Esophagus squamous epithelium (tissue), 5 donors: ENCODE measurements at places on chromosomes 5 and 9.

GRCh38 chr9:99808454-99808853 lies 13.2 kb upstream of the NR4A3 start:
- no peak for DNase-seq

DNA sequence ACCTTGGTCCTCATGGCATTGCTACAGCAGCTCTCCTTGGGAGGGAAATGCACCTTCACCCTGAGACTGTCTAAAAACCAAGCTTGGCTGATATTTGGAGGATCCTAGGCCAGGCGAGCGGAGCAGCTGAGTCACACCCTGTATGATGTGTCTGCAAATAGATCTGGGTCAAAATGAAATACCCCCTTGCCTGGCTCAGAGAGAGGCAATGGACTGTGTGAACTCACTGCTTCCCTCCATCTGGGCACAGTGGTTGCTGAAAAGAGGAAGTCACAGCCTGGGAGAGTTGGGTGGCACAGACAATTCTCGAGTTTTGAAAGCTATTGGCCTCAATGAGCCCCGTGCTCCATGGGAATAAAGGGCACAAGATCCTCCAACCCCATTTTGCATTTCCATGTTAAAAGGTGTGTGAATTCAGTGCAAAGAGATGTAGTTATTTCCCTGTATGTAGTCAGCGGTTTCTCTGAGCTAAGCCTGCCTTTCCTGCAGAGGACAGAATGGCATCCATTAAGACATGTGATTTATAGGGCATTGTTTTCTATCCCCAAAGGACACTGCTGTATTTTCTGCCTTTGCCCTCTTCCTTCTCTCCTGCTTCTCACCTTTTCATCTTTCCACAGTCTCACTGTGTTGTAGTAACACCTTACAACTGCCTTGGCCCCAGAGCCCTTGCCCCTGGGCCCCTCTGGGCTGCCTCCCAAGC lies 177.2 kb downstream of the GADD45G start:
- DNase-seq: no peak

DNA sequence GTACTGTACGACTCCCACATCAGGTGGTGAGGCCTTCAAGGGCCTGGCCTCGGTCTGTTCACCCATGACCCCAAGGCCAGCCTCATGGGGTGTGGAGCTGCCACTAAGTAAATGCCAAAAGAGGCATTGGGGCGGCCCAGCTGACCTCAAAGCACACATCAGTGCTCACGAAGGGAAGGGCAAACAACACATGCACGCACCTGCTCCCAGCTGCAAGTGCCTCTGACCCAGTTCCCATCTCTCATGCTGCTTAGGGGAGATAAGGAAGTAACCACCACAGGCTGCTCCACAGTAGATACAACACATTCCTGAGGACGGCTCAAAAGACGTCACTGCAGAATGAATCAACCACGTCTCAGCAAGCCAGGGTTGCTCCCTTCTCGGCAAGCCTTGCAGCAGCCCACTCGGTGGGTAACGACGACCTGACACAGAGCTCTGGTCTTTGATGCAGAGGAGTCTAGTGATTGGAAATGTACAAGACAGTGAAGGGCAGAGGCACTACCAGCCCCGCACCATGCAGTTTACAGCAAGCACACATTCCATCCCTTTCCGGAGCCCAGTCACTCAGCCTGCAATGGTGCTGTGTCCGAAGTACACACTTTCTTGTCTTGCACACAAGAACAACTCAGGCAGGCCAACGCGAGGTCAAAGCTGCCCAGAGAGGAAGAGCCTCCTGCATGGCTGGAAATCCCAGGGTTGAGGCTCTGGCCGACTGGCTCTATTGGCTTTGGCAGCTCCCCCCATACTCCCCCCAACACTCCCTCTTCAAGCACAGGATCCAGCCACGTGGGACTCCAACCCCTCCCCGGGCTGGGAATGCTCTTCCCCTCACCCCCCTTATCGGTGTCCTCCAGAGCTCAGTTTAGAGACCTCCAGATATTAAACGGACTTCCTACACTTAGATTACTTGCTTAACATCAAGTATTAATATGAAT lies 31.8 kb downstream of the FABP6 start:
- DNase-seq: no peak

DNA sequence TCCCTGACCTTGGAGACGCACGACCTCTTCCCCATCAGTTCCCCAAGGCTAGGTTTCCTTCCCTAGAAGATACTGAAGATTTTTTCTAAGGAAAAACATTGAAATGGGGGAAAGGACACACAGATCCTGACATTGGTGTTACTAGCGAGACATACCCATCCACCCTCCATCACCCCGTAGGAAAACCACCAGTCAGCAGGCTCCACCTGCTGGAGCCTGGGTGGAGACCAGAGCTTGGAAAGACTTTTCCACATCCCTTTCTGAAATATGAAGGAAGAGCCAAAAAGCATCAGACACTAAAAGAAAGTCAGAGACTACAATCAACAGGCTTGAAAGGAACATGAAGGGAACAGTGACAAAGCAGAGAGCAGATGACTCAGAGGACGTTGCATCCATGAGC lies 638.0 kb downstream of the IRX1 start:
- no peak for DNase-seq

- DNase-seq: no peak
Measured at GRCh38 chr9:88522360-88522759, 12.6 kb upstream of the NXNL2 start.

DNA sequence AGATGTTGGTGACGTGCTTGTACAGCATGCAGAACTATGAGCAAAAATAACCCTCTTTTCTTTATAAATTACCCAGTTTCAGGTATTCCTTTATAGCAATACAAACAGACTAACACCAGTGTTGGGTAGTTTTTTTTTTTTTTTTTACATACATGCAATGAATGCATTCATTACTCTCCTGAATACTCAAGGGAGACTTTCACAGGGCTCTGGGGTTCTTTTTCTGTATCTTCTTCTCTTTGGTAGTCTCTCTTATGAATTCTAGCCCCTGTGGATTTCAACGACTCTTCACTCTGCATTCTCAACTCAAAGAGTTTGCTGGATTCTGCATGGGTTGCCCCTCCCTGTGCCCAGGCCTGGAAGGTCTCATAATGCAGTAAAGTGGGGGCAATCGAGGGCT lies 27.8 kb downstream of the PTTG1 start:
- DNase-seq: no peak
